ENCODE measurements at places on chromosomes 13 and 19.

GRCh38 chr19:18284712-18285360 is 3.4 kb upstream of the JUND start:
- no peak for DNase-seq

- no peak for DNase-seq
Measured at GRCh38 chr19:30743702-30744101, 371.5 kb downstream of the ZNF536 start.

DNA sequence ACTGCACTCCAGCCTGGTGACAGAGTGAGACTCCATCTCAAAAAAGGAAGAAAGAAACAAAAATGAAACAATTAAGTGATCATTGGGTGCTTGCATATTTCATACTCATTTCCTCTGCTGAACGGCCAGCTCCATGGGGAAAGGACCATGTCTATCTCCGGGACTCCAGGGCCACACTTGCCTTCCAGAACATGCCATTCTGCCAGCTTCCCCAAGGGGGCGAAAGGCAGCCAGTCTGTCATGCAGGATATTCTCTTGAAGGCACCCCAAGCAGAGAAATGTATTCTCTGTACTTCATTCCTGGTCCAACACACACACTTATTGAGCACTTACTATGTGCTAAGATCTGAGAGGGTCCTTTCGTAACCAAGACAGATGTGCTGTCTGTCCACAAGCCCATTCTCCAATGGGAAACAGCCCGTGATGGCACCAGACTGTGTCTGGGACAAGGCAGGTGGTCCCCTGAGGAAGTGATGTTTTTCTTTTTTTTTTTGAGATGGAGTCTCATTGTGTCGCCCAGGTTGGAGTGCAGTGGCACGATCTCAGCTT is 10.2 kb upstream of the CARM1 start:
- no peak for DNase-seq

DNA sequence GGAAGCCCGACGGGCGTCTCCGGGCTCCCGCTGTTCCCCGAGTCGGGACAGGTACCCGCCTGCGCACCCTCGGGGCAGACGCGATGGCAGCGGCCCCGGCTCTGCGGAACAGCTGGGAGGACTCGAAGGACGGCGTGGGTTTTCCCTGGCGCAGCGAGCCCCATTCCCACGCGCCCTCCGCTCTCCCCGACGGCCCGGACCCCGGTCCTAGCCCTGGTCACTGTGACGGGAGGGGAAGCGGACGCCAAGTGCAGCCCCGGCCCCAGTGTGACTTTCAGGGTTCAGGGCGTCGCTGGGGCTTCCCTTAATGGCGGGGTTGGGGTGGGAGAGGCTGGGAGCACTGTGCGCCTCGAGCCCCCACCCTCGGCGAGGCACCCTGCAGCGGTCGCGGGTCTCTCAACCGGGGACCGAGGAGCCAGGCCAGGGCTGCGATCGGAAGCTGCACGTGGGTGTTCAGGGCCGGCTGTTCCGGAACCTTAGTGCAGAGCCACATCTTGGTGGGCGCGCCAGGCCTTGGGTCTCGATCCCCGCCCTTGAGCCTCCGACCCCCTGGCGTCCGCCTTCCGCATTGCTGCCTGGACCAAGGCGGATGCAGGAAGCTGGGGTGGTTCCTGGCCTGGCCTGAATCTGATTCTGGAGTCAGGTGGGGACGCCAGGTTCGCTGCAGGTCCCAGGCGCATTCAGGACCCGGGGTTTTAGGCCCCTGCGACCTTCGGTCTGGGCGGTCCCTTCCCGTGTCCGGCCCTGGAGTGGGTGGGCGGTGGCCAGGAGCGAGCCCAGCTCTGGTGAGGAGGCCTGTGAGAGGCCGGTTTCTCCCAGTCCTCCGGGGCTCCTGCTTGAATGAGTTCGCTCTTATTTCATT is 3.5 kb downstream of the LGALS7B start:
- peak; percentile 36 for DNase-seq

DNA sequence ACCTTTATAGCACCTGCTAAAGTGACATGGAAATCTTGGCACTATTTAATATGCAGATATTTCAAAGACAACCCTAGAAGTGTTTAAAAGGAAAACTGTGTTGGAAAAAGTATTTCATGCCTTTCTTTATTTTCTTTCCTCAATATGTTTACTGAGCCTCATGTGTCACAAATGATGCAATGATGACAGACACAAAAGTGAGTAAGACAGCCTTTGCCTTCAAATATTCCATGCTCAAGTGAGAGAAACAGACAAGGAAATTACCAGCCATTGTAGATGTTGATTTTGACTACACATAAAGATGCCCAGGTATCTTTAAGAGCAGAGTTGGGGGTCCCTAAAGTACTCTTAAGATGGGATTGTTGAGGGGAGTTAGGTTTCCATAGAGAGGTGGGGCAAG is 48.0 kb upstream of the TPP2 start:
- no peak for DNase-seq

DNA sequence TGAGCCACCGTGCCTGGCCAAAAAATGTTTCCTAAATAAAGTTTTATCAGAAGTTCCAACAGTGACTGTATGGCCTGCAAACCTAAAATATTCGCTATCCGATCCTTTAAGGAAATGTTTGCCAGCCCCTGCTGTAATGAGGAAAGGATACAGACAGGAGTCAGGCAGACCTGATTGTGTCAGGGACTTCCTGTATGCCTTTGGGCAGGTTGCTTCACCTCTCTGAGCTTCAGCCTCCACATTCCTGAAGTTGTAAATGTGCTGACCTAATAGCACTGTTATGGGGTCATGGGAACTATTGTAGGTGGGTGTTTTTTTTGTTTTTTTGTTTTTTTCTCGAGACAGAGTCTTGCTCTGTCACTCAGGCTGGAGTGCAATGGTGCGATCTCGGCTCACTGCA is 6.2 kb downstream of the ABHD8 start:
- DNase-seq = no peak

DNA sequence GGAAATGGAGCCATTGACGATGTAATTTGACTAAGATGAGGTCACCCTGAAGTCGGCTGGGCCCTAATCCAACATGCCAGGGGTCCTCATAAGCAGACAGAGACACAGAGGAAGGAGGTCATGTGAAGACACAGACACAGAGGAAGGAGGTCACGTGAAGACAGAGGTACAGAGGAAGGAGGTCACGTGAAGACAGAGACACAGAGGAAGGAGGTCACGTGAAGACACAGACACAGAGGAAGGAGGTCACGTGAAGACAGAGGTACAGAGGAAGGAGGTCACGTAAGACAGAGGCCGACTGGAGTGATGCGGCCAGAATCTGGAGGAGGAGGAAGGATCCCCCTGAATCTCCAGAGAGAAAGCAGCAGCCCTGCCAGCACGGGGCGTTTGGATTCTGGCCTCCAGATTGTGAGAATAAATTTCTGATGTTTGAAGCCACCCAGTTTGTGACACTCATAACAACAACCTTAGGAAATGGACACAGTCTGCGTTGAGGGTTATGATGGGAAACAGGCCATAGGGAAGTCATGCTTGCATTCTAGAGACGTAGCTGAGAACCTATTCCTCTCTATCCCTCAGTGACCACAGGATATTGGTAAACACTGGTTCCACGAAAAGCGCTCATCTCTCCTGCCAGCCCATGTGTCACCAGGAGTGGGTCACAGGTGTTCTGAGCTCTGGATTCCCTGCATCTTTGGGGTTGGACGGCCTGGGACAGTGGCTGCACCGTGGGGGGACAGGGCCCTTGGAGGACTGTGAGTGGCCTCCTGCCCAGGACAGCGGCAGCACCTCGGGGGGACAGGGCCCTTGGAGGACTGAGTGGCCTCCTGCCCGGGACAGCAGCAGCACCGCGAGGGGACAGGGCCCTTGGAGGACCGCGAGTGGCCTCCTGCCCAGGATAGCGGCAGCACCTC is 108.5 kb downstream of the SOX1 start:
- DNase-seq = no peak

- DNase-seq = no peak
Measured at GRCh38 chr13:85729296-85729695, 69.9 kb downstream of the SLITRK6 start.

- DNase-seq = peak; percentile 96
Measured at GRCh38 chr19:11355160-11356073, at the start of gene PLPPR2. TSS of gene PLPPR2 (plus strand) at chr19:11355432. CDS start at chr19:11357674, 2,242 bp downstream.
